ENCODE measurements at places on chromosomes 6 and 20.

- DNase-seq, result no peak
These were observed 260.3 kb upstream of the RNF24 start for GRCh38 chr20:4275581-4276088.

GRCh38 chr6:10406556-10406955 is 8.3 kb downstream of the TFAP2A start:
- no peak for DNase-seq

- no peak for DNase-seq
These were observed 97.9 kb upstream of the BTN3A2 start for GRCh38 chr6:26267083-26267589.

- DNase-seq, result no peak
These were observed 30.9 kb downstream of the RSPH3 start for GRCh38 chr6:158969148-158969547.

GRCh38 chr20:47143657-47144056 is 212.8 kb downstream of the ZMYND8 start:
- DNase-seq, result no peak

DNA sequence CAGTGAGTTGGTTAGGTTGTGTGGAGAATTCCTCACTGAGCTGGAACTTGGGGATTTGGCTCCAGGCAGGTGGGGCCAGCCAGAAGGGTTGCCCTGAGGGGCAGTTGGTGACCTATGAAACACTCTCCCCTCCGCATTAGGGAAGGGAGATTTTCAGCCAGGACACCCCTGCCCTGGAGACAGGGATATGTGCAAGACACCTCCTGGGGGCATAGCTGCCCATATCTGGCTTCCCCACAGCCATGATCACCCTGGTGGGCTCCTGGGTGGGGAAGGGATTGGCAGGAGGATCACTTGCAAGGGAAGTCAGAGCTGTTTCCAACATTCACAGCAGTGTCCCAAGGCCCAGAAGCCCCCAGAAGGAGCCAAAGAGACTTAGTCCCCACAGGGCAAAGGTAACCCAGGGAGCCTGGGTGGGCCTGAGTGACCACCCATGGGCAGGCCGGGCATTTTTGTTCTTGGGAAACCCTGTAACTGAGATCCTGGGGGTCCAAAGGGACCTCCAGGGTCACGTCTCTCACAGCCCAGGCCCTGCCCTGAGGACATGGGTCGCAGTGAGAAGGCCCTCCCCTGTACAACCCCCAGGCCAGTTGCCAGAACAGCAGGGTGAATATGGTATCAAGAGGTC is 145.8 kb downstream of the MRPL14 start:
- no peak for DNase-seq

- no peak for DNase-seq
These were observed 159.3 kb downstream of the WDR27 start for GRCh38 chr6:169542491-169542890.

- DNase-seq, result no peak
These were observed 22.7 kb downstream of the SNAI1 start for GRCh38 chr20:50005471-50005981.

DNA sequence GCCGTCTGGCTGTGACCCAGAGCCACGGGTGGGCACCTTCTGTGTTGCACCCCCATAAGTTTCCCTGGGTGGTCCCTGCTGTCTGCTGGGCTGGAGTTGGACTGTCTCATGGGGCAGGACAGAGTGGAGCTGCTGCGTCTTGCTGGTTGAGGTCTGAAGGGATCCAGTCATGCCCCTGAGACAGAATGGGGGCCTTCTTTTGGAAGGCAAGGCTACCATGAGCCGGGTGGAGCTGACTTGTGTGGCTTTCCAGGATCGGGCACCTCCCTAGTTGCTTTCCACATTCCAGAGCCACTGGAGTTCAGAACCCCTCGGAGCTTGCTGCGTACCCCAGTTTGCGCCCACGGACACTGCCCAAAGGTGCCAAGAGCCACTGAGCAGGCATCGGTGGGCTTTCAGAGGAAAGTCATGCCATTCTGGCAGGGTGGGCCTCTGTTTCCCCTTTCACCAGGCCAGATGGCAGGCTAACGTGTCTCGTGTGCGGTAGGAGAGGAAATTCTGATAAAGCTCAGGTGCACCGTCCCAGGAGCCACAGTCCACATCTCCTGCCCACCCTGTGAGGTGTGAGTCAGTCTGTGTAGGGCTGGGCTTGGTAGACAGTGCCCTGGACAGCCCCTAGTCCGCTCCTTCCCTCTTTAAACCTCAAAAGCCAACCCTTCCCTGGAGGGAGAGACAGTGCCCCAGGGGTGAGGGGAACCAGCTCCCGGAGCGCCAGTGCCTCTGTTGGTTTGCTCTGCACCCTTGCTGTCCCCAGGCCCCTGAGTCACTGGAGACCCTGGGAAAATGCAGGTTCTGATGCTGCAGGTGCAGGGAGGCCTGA is 125.3 kb downstream of the SYCP2 start:
- DNase-seq, result no peak

DNA sequence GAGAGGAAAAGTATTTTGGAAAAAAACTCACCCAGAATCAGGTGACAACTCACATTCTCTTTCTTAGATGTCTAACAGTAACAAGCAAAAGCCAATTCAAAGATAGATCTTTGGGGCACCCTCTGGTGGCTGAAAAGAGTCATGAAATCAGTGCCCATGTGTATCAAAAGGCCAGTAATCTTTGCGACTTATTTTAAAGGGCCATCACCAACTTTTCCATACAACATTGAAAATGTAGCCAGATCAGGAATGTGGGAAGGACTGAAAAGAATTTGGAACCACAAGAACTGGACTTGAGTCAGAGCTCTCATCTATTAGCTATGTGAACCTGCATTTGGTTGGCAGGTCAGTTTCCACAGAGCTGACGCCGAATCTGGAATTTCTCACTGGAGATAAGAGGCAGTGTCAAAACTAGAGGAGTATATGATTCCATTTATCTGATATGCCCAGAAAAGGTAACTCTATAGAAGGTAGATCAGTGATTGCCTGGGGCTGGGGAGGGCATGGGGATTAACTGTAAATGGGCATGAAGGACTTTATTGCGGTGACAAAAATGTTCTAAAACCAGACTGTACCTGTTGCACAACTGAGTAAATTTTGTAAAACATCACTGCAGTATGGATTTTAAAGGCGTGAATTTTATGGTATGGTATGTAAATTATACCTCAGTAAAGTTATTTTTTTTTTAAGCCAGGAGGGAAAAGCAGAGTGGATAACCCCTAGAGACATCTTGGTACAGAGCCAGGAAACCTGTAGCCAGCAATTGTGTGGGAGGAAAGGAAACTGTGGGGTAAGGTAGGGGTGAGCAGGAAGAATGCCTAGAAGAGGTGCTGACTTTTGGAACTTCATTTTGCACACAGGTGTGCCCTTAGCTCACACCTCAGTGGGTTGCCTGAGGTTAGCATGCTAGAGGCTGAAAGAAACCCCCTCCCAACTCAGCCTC is 117.1 kb upstream of the ASF1A start:
- peak; percentile 70 for DNase-seq

Measured in GM13977 (cell line).